Adrenal gland (tissue), 19 donors: ENCODE measurements at places on chromosomes 2 and 18. TPM values are rescaled to one million over a fixed set of nuclear protein-coding genes. Genes with fewer than 3 reads are reported as not detected.

DNA sequence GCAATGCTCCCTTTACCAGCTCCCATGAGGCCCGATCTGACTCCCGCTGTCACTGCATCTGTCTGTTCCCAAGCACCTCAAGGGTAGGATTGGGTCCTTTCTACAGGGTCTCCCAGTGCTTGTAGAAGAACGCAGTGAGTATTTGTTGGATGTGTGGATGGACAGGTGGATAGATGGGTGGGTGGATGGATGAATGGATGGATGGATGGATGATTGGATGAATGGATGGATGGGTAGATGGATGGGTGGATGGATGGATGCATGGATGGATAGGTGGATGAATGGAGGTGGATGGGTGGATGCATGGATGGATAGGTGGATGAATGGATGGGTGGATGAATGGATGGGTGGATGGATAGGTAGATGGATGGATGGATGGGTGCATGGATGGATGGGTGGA is 91.6 kb downstream of the HS1BP3 start:
- H3K27ac ChIP-seq, result no peak overlapping the region
- DNase-seq, result no peak
- H3K36me3 ChIP-seq, result no peaks in the 10 kb centered on the region
- no peak overlapping the region for H3K4me3 ChIP-seq

GRCh38 chr2:222295368-222296062 is 3.3 kb downstream of the PAX3 start:
- DNase-seq, result no peak
- peak overlapping the region; percentile 17 for H3K4me3 ChIP-seq
- H3K4me1 ChIP-seq, result peaks cover 13% of the 10 kb centered on the region
- H3K36me3 ChIP-seq, result no peaks in the 10 kb centered on the region
- H3K27me3 ChIP-seq, result peaks cover 92% of the 10 kb centered on the region

DNA sequence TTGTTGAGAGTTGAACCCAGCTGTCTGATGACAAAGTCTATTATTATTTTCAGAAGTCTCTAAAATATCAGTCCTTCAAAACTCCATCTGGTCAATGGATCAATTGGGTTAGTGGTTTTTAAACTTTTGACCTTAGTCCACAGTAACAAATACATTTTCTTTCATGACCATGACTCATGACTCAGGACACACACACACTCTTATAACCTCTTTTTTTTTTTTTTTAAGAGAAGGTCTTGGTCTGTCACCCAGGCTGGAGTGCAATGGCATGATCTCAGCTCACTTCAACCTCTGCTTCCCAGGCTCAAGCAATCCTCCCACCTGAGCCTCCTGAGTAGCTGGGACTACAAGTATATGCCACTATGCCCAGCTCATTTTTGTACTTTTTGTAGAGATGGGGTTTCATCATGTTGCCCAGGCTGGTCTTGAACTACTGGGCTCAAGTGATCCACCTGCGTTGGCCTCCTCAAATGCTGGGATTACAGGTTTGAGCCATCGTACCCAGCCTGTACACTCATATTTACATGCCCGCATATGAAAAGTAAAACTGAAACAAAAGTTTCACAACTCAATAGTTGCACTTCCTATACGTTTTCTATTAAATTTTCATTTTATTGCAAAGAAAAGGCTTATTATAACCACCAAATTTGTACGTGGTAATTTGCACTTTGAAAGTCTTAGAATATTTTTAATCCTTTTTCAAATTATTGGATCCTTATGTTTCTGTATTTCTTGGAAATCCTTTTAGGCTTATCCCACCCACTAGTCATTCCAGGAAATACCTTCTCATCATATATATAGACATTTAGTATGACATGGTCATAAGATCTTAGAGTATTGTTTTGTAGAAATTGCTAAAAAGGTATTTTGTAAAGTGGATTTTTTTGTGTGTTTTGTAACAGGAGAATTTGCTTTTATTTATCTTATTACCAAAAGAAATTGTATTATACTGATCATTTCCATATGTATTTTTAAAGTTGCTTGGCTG is 199.0 kb downstream of the LPIN1 start:
- no peaks in the 10 kb centered on the region for H3K4me1 ChIP-seq
- H3K27me3 ChIP-seq, result no peaks in the 10 kb centered on the region
- DNase-seq, result no peak
- H3K36me3 ChIP-seq, result no peaks in the 10 kb centered on the region

- no peak overlapping the region for H3K4me3 ChIP-seq
- H3K36me3 ChIP-seq, result no peaks in the 10 kb centered on the region
- DNase-seq, result no peak
- peaks cover 4% of the 10 kb centered on the region for H3K4me1 ChIP-seq
- H3K27ac ChIP-seq, result no peak overlapping the region
These were observed 40.3 kb upstream of the ATP8B1 start for GRCh38 chr18:57843386-57843785.

DNA sequence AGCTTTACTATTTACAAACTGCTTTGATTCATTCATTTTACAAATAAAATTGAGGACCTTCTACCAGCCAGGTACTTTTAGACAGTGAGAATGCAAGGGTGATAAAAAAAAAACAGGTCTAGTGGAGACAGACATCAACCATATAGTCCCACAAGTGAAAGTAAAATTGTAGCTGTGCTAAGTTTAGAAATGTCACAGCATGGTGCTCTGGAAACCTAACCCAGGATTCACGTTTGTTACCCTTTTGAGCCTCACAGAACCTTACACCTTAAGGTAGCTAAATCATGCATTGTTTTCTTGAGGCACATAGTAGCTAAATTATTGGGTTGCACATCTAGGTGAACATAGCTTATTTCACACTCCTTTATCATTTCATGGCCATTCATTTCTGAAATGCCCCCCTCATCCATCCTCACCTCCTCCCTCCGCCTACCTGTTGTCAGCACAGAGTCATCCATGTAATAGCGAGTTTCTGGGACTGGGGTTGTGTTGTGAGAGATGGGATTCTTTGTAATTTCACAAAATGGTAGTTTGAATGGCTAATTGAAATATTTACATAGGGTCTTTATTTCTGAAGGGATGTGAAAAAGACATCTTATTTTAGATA is 7.1 kb downstream of the MTA3 start:
- H3K27me3 ChIP-seq, result no peaks in the 10 kb centered on the region
- peak overlapping the region; percentile 6 for H3K27ac ChIP-seq
- no peak overlapping the region for H3K4me3 ChIP-seq
- H3K36me3 ChIP-seq, result peaks cover 49% of the 10 kb centered on the region
- no peak for DNase-seq

- no peak for DNase-seq
- no peaks in the 10 kb centered on the region for H3K27me3 ChIP-seq
- no peak overlapping the region for H3K27ac ChIP-seq
- no peaks in the 10 kb centered on the region for H3K4me1 ChIP-seq
These were observed 65.1 kb upstream of the CTLA4 start for GRCh38 chr2:203802342-203803052.

DNA sequence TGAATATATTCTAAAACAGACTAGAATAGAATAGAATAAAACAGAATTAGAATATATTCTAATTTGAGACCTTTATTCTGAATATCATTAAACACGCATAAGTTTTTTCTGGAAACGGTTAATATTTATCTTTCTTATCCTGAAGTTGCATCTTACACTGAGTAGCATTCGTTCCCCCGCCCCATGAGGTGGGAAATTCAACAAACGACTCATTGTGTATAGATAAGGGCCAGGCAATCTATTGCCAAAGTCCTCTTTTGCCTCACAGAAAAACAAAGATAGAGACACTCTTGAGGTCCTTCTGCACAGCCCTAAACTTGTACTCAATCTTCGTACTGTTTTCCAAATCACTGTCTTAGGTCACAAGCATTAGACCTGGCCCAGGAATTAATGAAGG is 98.1 kb downstream of the COL6A3 start:
- H3K27me3 ChIP-seq, result no peaks in the 10 kb centered on the region
- no peak overlapping the region for H3K27ac ChIP-seq
- peaks cover 12% of the 10 kb centered on the region for H3K4me1 ChIP-seq
- no peak for DNase-seq
- no peak overlapping the region for H3K4me3 ChIP-seq
- H3K36me3 ChIP-seq, result no peaks in the 10 kb centered on the region

DNA sequence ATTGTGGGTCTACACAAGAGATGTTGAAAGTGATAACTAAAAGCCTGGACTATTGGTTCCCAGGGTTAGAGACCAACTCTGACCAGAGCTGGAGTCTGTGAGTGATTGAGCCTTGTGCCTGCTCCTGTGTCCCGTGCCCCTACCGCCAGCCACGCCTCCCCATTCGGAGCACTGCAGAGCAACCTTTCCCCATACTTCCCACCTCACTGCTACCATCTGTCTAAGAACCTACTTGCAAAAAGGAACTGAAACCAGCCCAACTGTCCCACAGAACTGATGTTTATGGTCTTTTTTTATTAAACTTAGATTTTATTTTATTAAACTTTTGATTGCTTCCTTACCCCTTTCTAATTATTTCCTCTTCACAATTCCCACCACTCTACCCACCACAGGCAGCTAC is 300.3 kb upstream of the MGAT5 start:
- DNase-seq, result no peak
- peaks cover 5% of the 10 kb centered on the region for H3K4me1 ChIP-seq
- H3K27ac ChIP-seq, result no peak overlapping the region
- H3K36me3 ChIP-seq, result no peaks in the 10 kb centered on the region
- no peak overlapping the region for H3K4me3 ChIP-seq

GRCh38 chr2:76711490-76711889 is 810.7 kb downstream of the LRRTM4 start:
- no peaks in the 10 kb centered on the region for H3K27me3 ChIP-seq
- no peak for DNase-seq
- H3K4me3 ChIP-seq, result no peak overlapping the region
- no peak overlapping the region for H3K27ac ChIP-seq
- H3K36me3 ChIP-seq, result no peaks in the 10 kb centered on the region

DNA sequence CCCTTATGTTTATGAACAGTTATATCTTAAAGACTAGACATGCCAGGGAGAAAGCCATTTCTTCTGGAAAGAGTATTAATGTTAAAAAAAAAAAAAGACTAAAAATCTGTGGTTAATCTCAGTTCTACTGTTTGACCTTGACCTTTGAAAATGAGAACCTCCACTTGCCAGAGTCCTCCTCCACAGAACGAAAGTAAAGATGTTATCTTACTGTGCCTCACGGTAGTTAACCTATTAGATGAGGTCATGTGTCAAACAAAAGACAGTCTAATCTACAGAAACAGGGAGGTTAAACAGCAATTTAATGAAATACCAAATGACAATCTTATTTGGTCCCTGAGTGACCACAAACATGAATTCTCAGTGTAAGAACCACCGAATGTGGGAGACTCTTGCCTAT is 51.2 kb downstream of the SLC14A2 start:
- DNase-seq, result no peak
- no peaks in the 10 kb centered on the region for H3K27me3 ChIP-seq

GRCh38 chr2:49832555-49832954 is 678.2 kb upstream of the FSHR start:
- H3K36me3 ChIP-seq, result no peaks in the 10 kb centered on the region
- no peaks in the 10 kb centered on the region for H3K27me3 ChIP-seq
- H3K27ac ChIP-seq, result no peak overlapping the region
- no peak for DNase-seq
- H3K4me3 ChIP-seq, result no peak overlapping the region
- no peaks in the 10 kb centered on the region for H3K4me1 ChIP-seq

DSEL gene
- total RNA-seq, result 3.3 TPM

NRBP1 gene
- total RNA-seq, result 57.1 TPM

MYCN gene
- 1.6 TPM for total RNA-seq

B3GNT7 gene
- 36.6 TPM for total RNA-seq

SDC1 gene
- total RNA-seq, result 3.1 TPM

POU3F3 gene
- not detected for total RNA-seq
